ENCODE measurements at places on chromosomes 5 and 9.

- no peak for DNase-seq
Measured at GRCh38 chr5:158380661-158381060, 521.7 kb upstream of the CLINT1 start.

GRCh38 chr5:94503677-94504076, 114.7 kb downstream of the KIAA0825 start:
- DNase-seq: no peak

DNA sequence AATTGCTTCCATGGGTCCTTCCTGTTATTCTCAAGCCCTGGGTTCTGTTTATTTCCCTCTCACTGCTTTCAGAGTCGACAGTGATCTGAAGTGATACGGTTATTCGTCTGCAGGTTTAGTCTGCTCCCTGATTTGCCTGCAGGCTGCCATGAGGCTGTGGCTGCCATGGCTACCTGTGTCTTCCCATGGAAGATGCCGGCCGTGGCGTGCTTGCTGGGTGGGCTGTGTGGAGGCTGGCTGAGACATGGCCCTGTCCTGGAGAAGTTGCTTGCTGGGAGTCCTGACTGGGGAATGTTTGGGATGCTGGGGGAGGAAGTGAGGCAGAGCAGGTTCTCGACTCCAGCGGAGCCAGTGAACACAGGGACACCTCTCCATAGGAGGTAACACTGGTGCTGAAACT, 104.1 kb upstream of the TBC1D2 start:
- DNase-seq: no peak

DNA sequence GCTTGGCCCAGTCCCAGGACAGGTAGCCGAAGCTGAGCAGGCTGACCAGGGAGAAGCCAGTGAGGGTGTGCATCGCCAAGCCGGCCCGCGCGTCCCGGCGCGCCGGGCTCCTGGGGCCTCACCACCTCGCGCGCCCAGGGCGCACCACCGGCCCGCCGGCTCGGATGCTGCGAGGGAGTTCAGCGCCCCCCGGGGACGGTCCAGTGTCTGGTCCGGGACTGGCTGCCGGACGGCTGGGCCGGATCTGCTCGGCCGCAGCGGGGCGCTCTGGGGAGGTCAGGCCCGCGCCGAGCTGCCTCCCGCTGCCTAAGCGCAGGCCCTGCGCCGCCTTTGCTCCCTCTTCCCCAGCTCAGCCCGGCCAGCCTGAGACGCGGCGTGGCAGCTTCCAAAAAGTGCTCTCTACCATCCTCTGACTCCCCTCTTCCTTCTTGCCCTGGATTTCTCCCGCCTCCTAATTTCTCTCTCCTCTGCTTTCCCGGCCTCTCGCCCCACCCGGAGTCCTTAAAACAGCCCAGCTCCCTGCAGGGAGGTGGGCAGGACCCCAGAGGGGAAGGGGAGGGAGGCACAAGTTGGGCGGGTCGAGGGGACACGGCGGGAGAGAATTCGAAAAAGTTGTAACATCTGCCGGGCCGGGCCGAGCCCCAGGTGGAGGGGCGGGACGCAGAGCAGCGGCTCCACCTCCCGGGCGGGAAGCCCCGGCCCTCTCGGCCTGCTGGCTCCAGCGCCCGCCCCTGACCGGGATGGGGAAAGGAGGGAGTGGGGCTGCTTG, at the start of gene ARSI:
Gene ARSI, minus strand, starts transcription at position 605 of the 769 bp plus-strand sequence. Its CDS starts 532 bp downstream, at position 73.
- no peak for DNase-seq

DNA sequence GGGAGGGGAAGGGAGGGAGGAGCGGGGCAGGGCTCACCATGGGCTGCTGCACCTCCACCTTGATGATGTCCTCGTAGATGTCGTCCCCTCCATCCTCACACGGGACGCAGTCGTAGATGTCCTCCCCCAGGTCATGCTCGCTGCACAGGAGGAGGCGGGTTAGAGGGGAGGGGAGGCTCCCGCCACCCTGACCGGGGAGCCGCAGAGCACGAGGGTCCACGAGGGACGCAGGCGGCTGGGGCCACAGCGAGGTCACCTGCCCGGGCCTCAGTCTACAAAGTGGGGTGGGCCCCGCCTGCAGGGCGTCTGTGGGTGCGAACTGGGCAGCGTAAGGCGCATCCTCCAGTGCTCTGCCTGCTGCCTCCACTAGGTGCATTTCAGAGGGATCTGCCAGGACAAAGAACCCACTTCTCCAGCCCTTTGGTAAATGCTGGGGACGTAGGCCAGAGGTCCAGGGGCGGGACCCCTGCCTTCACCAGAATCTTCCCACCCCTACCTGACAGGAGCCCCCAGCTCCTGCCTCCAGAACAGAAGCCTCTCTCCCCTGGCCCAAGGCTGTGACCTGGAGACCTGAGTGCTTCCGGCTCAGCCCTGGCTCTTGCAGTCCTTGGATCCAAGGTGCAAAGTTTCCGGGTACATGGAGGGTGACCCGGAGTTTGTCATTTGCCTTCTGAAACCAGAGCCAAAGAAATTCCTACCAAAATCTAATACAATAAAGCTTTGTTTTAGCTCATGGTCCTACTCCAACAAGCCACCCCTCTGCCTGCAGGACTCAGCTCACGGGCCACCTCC, 74.1 kb upstream of the SARDH start:
- DNase-seq: no peak

GRCh38 chr9:88990041-88990728, 1.1 kb upstream of the S1PR3 start:
- no peak for DNase-seq

- DNase-seq: no peak
Measured at GRCh38 chr5:125829349-125829748, 593.9 kb upstream of the GRAMD2B start.

DNA sequence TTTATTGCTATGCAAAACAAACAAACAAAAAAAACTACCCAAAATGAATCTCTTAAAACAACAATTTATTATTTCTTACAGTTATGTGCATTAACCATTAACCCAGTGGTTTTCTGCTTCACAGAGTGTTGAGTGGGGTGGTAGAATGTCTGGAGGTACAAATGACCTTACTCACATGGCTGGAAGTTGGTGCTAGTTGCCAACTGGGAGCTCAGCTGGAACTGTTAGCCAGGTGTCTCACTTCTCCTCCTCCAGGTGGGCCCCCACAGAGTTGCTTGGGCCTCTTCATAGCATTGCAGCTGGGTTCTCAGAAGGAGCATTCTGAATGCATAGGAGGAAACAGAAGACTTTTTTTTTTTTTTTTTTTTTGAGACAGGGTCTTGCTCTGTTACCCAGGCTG, 10.5 kb upstream of the B4GALT1 start:
- no peak for DNase-seq

GRCh38 chr5:149083846-149084245, 21.0 kb upstream of the SH3TC2 start:
- DNase-seq: no peak

DNA sequence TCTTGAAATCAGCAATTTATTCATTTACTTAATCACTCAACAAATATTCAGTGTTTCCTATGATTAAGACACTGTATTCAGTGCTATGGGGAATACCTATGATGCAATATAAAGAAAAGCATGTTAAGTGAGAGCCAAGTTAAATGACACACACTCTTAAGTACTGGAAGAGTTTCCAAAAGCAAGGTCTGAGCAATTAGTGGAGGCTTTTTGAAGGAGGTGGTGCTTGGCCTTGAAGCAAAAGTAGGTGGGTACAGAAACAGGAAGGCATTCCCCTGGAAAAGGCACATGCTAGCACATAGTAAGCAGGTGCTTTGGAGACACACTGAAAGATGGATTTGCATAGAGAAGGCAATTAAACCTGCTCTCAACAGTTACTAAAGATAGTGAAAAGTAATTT, 4.0 kb downstream of the TSLP start:
- DNase-seq: no peak

GRCh38 chr5:115840873-115841272, 492 bp downstream of the ATG12 start:
- no peak for DNase-seq

DNA sequence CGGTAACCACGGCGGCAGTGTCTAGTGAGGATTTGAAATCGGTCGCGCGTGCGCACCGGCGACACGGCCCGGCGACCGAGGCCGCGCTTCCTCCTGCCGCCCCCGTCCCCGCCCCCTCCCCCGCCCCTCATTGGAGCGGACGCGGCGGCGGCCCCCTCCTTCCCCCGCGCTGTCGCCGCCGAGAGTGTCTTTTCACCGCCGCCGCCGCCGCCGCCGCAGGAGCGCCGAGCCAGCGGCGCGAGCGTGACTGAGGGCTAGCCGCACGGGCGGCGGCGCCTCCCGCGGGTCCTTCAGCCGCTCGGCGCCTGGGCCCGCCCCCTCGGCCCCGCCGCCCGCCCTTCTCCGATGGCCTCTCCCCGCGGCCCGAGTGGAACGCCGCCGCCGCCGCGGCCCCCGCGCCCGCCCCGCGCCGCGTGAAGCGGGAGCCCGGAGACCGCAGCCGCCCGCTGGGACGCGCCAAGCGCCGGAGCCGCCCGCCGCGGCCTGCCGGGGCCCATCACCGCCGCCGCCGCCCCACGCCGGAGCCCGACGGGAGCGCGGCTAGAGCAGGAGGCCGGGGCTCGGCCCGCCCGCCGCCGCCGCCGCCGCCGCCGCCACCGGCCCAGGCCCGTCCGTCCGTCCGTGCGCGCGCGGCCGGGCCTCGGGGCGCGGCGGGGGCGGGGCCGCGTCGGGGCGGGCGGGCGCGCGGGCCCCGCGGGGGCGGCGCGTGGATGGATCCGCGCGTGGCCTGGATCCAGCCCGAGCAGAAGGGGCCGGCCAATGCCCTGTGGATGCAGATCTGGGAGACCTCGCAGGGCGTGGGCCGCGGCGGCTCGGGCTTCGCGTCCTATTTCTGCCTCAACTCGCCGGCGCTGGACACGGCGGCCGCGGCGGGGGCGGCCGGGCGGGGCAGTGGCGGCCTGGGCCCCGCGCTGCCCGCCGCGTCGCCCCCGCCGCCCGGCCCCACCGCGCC, at the start of gene TENT4A:
Gene TENT4A, plus strand, starts transcription at position 159 of the 952 bp plus-strand sequence. Its CDS starts 552 bp downstream, at position 711.
- DNase-seq: no peak

DNA sequence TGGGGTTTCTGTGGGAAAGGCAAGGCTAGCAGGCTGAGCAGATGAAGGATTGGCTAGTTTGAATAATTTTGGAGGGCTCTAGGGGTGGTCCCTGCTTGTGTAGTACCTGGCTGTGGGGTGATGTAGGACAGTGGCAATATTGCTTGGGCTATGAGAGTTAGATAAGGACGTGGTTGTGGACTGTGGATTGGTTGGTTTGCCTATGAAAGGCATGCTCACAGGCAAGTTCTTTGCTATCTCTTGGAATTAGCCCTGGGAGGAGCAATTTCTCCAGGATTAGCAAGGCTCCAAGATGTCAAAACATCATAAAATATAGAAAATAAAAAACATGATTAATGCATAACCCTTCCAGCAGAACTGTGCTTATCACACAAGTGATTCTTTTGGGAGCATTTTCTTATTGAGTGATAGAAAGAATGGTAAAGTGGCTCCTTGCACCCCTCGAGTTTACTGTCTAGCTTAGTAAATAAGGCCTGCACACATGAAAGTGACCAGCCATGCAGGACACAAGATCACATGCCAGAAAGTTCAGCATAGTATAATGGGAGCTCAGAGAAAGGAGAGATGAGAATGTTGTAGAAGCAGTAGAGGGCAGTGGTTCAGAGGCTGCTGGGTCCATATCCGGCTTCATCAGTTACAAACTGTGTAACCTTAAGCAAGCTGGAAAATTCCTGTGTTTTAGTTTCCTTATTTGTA, 13.8 kb downstream of the AOPEP start:
- no peak for DNase-seq

Measured in tibial nerve (tissue), 4 donors.